Activated naive CD8-positive, alpha-beta T cell treated with anti-CD3 and anti-CD28 coated beads for 36 hours (primary cell): ENCODE measurements at places on chromosomes 7 and 10. TPM values are rescaled to one million over a fixed set of nuclear protein-coding genes. Genes with fewer than 3 reads are reported as not detected.
A peak's percentile ranks its signal among the peaks of the same experiment; 100 is the strongest.

GRCh38 chr10:69960606-69960987, 92.0 kb upstream of the MACROH2A2 start:
- H3K27ac ChIP-seq = no peak overlapping the region
- H3K4me3 ChIP-seq = no peak overlapping the region
- H3K36me3 ChIP-seq = no peaks in the 10 kb centered on the region
- H3K4me1 ChIP-seq = no peaks in the 10 kb centered on the region
- DNase-seq = no peak

DNA sequence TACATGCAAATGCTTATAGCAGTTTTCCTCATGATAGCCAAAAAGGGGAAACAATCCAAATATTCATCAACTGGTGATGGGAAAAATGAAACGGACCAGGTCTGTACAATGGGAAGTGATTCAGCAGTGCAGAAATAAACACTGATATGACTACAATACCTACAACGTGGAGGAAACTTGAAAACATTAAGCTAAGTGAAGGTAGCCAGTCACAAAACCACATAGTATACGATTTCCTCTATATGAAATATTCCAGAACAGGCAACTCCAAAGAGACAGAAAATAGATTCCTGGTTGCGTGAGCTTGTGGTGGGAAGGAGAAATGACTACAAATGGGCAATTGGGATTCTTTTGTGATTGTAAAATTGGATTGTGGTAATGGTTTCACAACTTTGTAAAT, 263.1 kb upstream of the PITRM1 start:
- no peak for DNase-seq
- no peaks in the 10 kb centered on the region for H3K4me1 ChIP-seq
- no peaks in the 10 kb centered on the region for H3K36me3 ChIP-seq
- H3K27ac ChIP-seq = no peak overlapping the region

MICU1 gene
- 29.4 TPM for total RNA-seq

GRCh38 chr10:65355141-65355680, 1570.6 kb upstream of the LRRTM3 start:
- no peaks in the 10 kb centered on the region for H3K36me3 ChIP-seq
- DNase-seq = no peak

- H3K4me3 ChIP-seq = no peak overlapping the region
- H3K36me3 ChIP-seq = no peaks in the 10 kb centered on the region
- no peak overlapping the region for H3K27ac ChIP-seq
- H3K27me3 ChIP-seq = no peaks in the 10 kb centered on the region
Measured at GRCh38 chr7:110454713-110455112, 636.2 kb upstream of the LRRN3 start.

- H3K27ac ChIP-seq = peak overlapping the region; percentile 91
- no peaks in the 10 kb centered on the region for H3K27me3 ChIP-seq
- H3K4me1 ChIP-seq = peaks cover 81% of the 10 kb centered on the region
- no peak for DNase-seq
Measured at GRCh38 chr7:130418306-130418705, 22.5 kb downstream of the CEP41 start.

ADIRF gene
- total RNA-seq = not detected

DNA sequence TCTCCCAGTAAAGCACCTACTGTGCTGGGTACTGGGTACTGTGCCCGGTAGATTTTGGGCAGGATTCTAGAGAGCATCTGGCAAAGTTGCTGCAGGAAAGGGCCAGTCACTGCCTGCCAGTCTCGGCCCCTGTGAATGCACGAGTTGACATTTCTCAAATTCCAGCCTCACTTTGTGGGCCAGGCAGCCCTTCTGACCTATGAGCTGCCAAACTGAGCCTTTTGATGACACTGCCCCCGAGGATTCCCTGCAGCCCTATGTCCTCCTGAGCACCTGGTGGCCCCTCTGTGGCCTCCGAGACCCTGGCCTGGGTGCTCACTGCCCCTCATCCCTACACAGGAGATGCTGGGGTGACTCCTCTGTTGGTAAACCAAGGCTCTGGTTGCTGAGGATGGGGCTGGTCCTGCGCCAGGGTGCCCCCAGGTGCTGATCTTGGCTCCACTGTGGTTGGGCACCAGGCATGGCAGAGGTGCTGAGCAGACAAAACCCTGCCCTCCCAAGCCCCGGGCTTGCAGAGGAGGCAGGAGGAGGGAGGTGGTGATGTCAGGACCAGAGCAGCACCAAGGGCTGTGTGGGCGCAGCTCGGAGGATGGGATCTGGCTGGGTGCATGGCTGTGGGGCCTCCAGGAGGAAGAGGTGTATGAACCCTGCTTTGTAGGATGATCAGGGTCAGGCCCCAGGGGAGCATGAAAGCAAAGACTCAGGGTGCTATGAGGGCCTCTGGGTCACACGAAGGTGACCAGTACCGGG, 16.2 kb downstream of the LHPP start:
- no peaks in the 10 kb centered on the region for H3K4me1 ChIP-seq
- no peak overlapping the region for H3K4me3 ChIP-seq
- no peak overlapping the region for H3K27ac ChIP-seq
- DNase-seq = no peak
- no peaks in the 10 kb centered on the region for H3K27me3 ChIP-seq

- H3K36me3 ChIP-seq = no peaks in the 10 kb centered on the region
- H3K27ac ChIP-seq = no peak overlapping the region
- H3K4me3 ChIP-seq = peak overlapping the region; percentile 64
- peaks cover 4% of the 10 kb centered on the region for H3K4me1 ChIP-seq
Measured at GRCh38 chr7:120273476-120273975, 551 bp downstream of the KCND2 start.

DNA sequence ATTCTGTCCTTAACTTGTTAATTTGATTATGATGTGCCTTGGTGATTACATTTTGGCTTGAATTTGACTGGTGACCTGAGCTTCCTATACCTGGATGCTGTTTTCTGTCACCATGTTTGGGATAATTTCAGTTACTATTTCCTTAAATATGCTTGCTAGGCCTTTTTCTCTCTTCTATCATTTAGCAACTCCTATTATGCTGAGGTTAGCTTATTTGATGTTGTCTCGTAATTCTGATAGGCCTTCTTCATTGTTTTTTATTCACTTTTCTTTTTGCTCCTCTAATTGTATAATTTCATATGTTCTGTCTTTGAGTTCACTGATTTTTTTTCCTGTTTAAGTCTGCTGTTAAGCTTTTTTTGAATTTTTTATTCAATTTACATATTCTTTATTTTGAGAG, 184.9 kb downstream of the ITGB1 start:
- H3K27me3 ChIP-seq = no peaks in the 10 kb centered on the region
- H3K4me1 ChIP-seq = no peaks in the 10 kb centered on the region
- no peak overlapping the region for H3K27ac ChIP-seq

VIM gene
- 657 TPM for total RNA-seq

ADAMTS14 gene
- 0.10 TPM for total RNA-seq

GRCh38 chr10:62610649-62611229, 193.8 kb upstream of the ADO start:
- H3K4me1 ChIP-seq = peaks cover 41% of the 10 kb centered on the region
- peak; percentile 73 for DNase-seq
- peaks cover 4% of the 10 kb centered on the region for H3K36me3 ChIP-seq
- no peak overlapping the region for H3K27ac ChIP-seq

- no peak for DNase-seq
- H3K4me1 ChIP-seq = peaks cover 23% of the 10 kb centered on the region
- H3K36me3 ChIP-seq = no peaks in the 10 kb centered on the region
- peak overlapping the region; percentile 76 for H3K27ac ChIP-seq
Measured at GRCh38 chr10:45432700-45433472, 58.9 kb downstream of the ALOX5 start.

IL6 gene
- 0.60 TPM for total RNA-seq

BCCIP gene
- total RNA-seq = 156 TPM

- peak overlapping the region; percentile 83 for H3K27ac ChIP-seq
- peak overlapping the region; percentile 67 for H3K4me3 ChIP-seq
- H3K27me3 ChIP-seq = no peaks in the 10 kb centered on the region
- peak; percentile 62 for DNase-seq
Measured at GRCh38 chr10:88385601-88386203, 197.4 kb downstream of the RNLS start.

- peaks cover 44% of the 10 kb centered on the region for H3K4me1 ChIP-seq
- H3K27ac ChIP-seq = peak overlapping the region; percentile 92
- H3K4me3 ChIP-seq = peak overlapping the region; percentile 30
- no peak for DNase-seq
Measured at GRCh38 chr10:63227207-63227895, 94.2 kb downstream of the NRBF2 start.

HOXA3 gene
- total RNA-seq = not detected

TRPV5 gene
- total RNA-seq = not detected
